Dorsolateral prefrontal cortex (tissue), 122 donors: ENCODE measurements at places on chromosomes 3 and 15.

- DNase-seq: no peak
Measured at GRCh38 chr15:79132770-79133169, 42.2 kb upstream of the RASGRF1 start.

- peak; percentile 43 for DNase-seq
Measured at GRCh38 chr15:42494998-42495360, 455 bp upstream of the SNAP23 start.

DNA sequence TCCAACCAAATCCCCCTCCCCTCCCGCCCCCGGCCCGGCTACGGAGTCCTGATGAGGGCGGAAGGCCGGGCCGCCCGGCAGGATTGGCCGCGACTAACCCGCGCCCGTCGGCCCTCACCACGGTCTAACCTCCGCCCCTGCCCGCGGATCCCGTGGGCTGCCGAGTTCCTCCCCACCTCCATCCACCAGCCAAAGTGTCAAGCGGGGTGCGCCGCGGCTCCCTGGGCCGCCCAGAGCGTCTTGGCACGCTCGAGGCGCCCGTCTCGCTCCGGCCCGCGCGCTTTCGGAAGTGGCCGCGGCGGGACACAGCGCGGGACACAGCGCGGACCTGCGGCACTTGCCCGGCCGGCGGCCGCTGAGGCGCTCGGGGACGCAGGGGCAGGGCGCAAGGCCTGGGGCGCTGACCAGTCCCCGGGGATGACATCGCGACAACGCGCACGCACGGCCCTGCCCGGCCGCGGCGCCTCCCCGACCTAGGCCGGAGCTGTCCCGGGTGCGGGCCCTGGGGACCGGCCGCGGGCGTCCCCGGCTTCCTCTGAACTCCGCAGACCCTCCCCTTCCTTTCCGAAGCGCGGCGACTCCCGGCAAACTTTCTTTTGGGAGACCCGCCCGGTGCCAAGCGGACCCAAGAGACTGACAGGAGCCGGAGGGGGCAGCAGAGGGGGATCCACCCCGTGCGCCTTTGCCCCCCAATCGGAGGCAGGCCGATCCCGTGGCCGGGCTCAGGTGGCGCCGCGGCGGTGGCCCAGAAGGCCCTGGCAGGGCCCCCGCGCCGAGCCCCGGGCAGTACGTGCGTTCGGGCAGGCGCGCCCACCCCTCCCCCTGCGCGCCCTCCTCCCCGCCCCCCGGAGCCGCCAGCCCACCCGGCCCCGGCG lies 112.8 kb upstream of the ICE2 start:
- DNase-seq: peak; percentile 26

GRCh38 chr15:39018966-39019365 lies 454.4 kb upstream of the RASGRP1 start:
- no peak for DNase-seq

DNA sequence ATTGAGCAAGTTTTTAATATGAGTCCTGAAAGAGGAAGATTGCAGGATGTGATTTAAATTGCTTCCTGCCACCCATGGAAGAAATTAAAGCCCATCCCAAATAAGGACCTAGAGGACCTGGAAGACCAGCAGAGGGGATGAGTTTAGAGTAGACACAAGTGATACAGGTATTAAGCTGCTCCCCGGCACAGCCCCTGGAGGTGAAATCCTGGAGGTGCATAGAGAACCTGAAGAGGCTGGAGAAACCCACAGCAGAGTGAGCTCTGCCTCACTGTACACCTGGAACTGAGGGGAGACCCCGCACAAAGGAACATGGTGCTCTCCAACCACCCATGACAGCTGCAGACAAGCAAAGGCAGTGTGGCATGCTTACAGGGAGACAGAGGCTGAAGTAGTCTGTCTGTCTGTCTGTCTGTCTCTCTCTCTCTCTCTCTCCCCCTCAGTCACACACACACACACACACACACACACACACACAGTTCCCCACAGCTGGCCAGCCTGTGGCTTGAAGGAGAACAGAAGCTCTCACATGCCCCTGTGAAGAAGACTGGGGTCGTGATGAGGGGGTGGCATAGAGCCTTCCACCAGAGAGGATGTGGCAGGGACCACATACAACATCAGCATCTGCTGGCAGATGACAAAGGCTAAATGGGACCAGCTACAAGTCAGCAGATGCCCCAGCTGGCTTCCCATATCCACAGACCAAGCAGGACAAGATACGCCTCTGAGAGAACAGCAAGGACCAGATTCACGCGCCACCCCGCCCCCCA lies 38.1 kb downstream of the FSIP1 start:
- no peak for DNase-seq

DNA sequence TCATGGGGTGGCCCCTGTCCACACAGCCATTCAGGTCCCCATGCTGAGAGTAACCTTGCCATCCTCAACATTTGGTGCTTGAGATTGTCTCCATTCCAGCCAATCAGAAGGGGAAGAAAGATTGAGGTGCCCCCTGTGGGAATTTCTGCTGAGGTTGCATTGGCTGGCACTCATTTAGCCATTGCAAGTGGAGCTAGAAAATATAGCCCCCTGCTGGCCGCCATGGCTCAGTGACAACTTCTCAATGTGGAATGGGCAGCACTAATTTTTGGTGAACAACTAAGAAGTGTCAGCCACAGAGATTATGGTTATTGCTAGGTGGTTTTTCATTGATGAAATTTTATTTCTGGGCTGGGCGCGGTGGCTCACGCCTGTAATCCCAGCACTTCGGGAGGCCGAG lies 22.0 kb downstream of the COL6A6 start:
- no peak for DNase-seq

DNA sequence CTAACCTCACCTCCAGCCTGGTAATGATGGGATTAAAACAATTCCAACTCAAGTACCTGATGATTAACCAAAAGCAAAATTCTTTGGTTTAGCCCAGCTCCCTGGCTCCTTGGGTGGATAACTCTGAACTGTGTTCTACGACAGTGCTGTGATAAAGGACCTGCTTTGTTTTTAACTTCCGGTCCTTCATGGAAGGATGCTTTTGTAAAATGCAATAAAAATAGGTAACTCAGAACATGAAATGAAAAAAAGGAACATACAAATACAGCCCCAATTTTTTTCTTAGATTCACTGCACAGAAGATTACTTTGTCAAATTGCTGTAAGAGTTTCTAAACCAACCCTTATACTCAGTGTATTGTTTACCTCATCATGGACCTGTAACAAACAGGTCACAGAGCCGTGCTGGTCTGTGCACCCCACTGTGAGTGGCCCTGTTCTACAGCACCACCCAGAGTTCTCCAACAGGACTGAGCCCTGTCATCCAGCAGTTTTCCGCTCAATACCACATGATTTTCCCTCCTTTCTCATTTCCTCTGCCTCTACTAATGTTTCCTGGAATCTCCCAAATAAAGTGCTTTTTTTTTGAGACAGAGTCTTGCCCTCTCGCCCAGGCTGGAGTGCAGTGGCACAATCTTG lies 4.9 kb upstream of the PCYT1A start:
- DNase-seq: no peak

GRCh38 chr3:72320955-72321303 lies 527.3 kb downstream of the SHQ1 start:
- no peak for DNase-seq

- no peak for DNase-seq
Measured at GRCh38 chr3:12289524-12289923, 654 bp downstream of the PPARG start.

DNA sequence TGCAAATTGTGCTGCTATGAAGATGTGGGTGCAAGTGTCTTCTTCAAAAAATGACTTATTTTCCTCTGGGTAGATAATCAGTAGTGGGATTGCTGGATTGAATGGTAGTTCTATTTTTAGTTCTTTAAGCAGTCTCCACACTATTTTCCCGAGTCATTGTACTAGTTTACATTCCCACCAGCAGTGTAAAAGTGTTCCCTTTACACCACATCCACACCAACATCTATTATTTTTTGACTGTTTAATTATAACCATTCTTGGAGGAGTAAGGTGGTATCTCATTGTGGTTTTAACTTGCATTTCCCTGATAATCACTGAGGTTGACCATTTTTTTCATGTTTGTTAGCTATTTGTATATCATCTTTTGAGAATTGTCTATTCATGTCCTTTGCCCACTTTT lies 19.7 kb upstream of the PSMD6 start:
- DNase-seq: no peak

GRCh38 chr3:143239031-143239430 lies 119.5 kb downstream of the CHST2 start:
- DNase-seq: no peak

- DNase-seq: no peak
Measured at GRCh38 chr15:43913026-43913780, 86.4 kb downstream of the WDR76 start.

DNA sequence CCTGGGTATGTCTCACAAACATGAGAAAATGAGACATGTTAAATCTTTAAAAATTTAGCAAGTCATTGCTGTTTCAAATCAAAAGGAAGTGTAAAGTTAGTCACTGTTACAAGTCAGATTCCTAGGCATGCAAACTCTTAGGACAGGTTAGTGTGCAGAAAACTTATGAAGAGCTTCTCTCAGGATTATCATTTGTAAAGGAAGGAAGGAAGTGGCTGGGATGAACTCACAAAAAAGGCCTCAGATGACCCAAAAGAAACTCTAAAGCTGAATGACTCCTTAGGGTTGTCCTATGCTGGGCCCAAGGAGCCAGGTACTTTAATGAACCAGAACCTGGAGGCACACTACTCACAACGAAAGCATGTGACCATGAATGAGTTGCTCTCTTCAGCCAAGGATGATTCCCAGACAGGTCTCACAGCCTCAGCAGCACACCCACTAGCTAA lies 25.0 kb downstream of the MSL2 start:
- DNase-seq: no peak

GRCh38 chr3:170740726-170741591 lies 129.0 kb downstream of the RPL22L1 start:
- DNase-seq: peak; percentile 62

GRCh38 chr3:156553705-156554356 lies 1.1 kb downstream of the SSR3 start:
- DNase-seq: no peak

DNA sequence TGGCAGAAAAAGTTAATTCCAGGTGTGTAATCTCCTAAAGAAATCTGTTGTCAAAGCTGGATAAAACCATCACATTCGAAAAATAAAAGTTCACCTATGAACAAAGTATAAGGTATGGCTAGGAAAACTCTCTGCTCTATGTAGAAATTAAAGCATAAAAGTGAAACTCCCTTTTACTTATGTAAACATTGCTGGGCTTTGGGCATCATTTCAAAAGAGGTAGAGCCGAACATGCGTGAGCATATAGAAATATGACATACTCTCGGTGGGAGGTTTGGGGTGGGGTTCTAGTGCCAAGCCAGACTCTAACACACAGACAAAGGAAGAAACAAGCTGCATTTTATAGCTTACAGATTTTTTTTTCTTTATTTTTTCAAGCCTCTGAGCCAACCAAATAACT lies 306.8 kb upstream of the ATP11B start:
- no peak for DNase-seq

- no peak for DNase-seq
Measured at GRCh38 chr15:76312540-76313174, 1.4 kb upstream of the ETFA start.
